ENCODE measurements at places on chromosomes 7 and 10.

- DNase-seq = no peak
These were observed 85.6 kb upstream of the ANLN start for GRCh38 chr7:36304099-36304425.

DNA sequence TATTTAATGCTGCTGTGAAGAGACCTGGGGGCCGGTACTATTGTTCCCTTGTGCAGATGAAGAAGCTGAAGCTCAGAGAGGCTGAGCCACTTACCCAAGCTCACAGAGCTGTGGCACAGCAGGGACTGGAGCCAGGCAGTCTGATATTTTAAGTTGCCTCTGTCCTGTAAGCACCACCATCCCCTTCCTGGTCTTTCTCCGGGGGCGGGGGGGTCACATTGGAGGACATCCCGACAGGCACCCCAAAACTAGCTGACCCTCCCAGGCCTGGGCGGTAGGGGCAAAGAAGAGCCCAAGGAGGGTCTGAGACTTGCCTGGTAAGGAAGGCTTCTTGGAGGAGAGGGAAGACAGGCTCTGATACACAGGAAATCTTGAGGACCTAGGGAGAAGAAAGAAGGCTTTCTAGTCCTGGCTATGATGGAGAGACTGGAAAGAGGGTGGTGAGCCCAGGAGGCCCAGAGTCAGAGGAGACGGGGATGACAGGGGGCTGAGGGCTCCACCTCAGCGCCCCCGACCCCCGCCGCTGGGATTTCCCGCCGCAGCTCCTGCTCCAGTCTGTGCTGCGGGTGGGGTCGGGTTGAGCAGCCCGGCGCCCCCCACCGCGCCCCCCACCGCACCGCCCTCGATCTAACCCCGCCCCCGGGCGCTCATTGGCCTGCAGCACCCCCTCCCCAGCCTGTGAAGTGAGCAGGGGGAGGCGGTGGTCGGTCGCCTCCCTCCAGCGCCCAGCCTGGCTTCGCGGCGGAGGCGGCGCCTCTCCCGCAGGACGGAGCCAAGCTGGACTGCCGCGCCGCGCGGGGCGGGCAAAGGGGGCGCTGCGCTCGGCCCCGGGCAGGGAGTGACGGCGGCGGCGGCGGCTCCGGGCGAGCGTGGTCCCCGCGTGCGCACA lies at the start of gene ADCYAP1R1:
TSS of gene ADCYAP1R1 (plus strand) at position 711 of the 889 bp plus-strand sequence. CDS start 10,957 bp downstream, outside the sequence.
- peak; percentile 39 for DNase-seq

- no peak for DNase-seq
These were observed 55.0 kb downstream of the KIAA1549 start for GRCh38 chr7:138926241-138926612.

DNA sequence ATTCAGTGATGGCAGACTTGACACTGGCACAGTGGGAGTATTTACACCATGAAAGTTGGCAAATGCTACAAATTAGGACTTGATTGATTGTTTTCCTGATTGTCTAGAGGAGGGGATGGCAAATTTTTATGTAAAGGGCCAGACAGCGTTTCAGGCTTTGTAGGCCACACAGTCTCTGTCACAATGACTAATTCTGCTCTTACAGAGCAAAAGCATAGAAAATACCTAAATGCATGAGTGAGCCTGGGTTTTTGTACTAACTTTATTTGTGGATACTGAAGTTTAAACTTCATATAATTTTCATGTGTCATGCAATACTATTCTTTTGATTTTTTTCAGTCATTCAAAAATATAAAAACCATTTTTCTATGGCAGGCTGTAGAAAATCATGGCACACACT lies 9.0 kb upstream of the ARMS2 start:
- no peak for DNase-seq

DNA sequence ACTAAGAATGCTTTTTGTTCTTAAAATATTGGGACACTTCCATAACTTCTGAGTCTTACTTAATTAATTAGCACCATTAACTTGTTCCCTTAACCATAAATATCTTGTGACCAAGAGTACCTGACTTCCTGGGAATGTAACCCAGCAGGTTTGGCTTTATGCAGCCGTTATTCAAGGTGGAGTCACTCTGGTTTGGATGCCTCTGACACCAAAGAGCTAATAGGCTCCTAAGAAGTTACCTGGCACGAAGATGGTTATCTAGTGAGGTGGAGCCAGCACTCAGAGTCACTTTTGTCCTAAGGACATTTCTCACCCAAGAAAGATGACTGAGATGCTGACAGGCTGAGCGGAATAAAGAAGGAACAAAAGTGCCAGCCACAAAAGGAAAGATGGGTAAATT lies 172.3 kb downstream of the C1GALT1 start:
- no peak for DNase-seq

- DNase-seq = no peak
These were observed 54.4 kb downstream of the ARMH3 start for GRCh38 chr10:102001435-102002068.

- DNase-seq = no peak
These were observed 10.5 kb downstream of the ADAM22 start for GRCh38 chr7:87944547-87944946.

Data from heart right ventricle (tissue), 16 donors.